ENCODE measurements at places on chromosomes 16 and 17. TPM values are rescaled to one million over a fixed set of nuclear protein-coding genes. Genes with fewer than 3 reads are reported as not detected.
A peak's percentile ranks its signal among the peaks of the same experiment; 100 is the strongest.

GRCh38 chr16:23650674-23651416 is 9.6 kb downstream of the DCTN5 start:
- no peaks in the 10 kb centered on the region for H3K27me3 ChIP-seq
- H3K27ac ChIP-seq: peak overlapping the region; percentile 51
- H3K36me3 ChIP-seq: peaks cover 60% of the 10 kb centered on the region
- DNase-seq: no peak
- H3K4me3 ChIP-seq: no peak overlapping the region

DNA sequence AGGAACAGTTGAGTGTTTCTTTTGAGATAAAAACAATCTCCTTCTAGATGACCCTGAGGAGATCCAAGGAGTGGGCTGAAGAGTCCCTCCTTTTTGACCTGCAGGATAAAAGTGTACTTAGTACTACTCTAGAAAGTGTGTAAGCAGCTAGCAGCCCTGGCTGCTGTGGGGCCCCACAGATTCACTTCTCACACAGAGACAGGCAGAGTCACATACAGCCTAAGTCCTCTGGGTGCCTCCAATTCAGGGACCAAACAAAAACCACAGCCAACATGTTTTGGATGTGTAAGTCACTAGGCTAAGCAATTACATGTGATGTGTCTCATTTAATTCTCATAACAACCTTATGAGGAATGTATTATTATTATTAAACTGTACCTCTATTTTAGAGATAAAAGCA is 97.1 kb downstream of the TMEM100 start:
- peaks cover 5% of the 10 kb centered on the region for H3K4me1 ChIP-seq
- no peaks in the 10 kb centered on the region for H3K36me3 ChIP-seq
- H3K27me3 ChIP-seq: peaks cover 7% of the 10 kb centered on the region
- no peak for DNase-seq

DNA sequence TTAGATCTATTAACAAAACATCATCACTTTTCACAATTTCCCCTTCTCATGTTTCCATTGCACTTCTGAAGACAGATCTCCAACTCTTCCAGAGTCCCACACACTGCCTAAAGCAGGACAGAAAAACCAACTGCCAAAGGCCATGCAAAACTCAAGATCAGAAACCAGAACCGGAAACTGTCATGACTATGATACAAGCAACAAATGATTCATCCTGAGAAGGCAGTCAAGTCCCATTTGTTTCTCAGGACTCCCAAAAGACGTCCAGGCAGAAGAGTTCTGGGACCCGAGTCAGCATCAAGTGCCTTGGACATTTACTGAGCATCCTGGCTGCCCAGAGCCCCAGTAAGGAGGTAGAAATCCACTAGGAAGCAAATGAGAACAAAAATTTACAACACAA is 38.8 kb downstream of the ERN1 start:
- H3K4me1 ChIP-seq: peaks cover 11% of the 10 kb centered on the region
- H3K36me3 ChIP-seq: peaks cover 1% of the 10 kb centered on the region
- no peak for DNase-seq
- no peak overlapping the region for H3K4me3 ChIP-seq

- H3K4me3 ChIP-seq: peak overlapping the region; percentile 99
- no peaks in the 10 kb centered on the region for H3K27me3 ChIP-seq
- peaks cover 66% of the 10 kb centered on the region for H3K36me3 ChIP-seq
- peak overlapping the region; percentile 96 for H3K27ac ChIP-seq
- H3K4me1 ChIP-seq: peaks cover 47% of the 10 kb centered on the region
Measured at GRCh38 chr16:72092832-72093447, 480 bp downstream of the TXNL4B start.

DNA sequence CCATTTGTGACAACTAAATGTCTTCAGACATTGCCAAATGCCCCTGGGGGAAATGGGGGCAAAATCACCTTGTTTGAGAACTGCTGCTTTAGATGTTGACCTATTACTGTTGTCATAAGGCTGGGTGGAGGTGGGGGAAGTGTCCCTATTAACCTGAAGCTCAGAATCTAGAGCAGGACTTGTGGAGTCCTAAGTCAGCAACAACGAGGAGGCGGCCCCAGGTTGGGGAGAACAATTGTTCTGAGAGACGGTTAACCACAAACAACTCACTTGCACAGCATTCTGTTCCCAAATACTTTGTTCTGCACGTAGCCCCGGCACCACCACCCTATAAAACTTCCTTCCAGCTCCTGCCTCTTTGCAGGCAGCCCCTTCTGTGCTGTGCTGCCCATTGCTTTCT is 32.5 kb downstream of the TEKT5 start:
- H3K36me3 ChIP-seq: no peaks in the 10 kb centered on the region
- peaks cover 17% of the 10 kb centered on the region for H3K27me3 ChIP-seq
- H3K27ac ChIP-seq: no peak overlapping the region
- no peak overlapping the region for H3K4me3 ChIP-seq

DNA sequence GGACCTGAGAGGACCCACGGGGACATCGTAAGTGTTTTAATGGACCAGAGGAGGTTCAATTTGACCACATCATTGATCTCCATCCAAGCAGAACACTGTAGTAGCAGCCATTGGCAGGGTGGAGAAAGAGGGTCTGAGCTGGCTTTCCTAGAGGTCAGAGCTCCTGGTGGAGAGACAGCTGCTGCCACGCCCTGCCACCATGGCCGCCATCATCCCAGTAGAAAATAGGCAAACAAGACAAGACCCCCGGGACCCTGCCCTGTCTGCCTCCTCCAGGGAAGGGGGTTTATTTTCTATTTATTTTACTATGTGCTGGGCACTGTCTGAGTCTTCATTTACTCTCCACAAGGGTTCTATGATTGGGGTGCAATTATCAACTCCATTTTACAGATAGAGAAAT is 11.4 kb upstream of the ITGA3 start:
- no peaks in the 10 kb centered on the region for H3K4me1 ChIP-seq
- H3K27ac ChIP-seq: no peak overlapping the region
- no peaks in the 10 kb centered on the region for H3K36me3 ChIP-seq
- peaks cover 43% of the 10 kb centered on the region for H3K27me3 ChIP-seq

The WFIKKN2 gene
- total RNA-seq: not detected

The CRYBA1 gene
- total RNA-seq: not detected

DNA sequence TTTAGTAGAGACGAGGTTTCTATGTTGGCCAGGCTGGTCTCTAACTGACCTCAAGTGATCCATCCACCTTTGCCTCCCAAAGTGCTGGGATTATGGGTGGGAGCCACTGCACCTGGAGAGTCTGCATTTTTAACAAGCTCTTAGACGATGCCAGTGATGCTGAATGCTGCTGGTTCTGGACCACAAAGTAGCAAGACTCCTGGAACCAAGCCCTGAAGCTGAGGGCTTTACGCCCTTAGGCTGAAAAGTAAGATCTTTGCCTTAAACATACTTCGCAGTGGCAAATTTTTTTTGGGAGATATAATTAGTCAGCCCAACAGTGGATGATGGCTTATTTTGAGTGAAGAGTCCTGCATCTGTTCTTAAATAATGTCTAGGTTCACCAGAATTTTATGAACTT is 14.0 kb downstream of the METTL9 start:
- peaks cover 53% of the 10 kb centered on the region for H3K4me1 ChIP-seq
- peaks cover 28% of the 10 kb centered on the region for H3K36me3 ChIP-seq
- H3K27ac ChIP-seq: no peak overlapping the region
- DNase-seq: no peak

- no peak overlapping the region for H3K27ac ChIP-seq
- no peak overlapping the region for H3K4me3 ChIP-seq
- no peak for DNase-seq
- H3K36me3 ChIP-seq: no peaks in the 10 kb centered on the region
- H3K4me1 ChIP-seq: no peaks in the 10 kb centered on the region
Measured at GRCh38 chr17:64686705-64687104, 24.6 kb upstream of the SMURF2 start.

GRCh38 chr17:9854255-9854654 is 28.5 kb downstream of the GLP2R start:
- no peaks in the 10 kb centered on the region for H3K4me1 ChIP-seq
- no peaks in the 10 kb centered on the region for H3K36me3 ChIP-seq
- no peak overlapping the region for H3K4me3 ChIP-seq
- H3K27me3 ChIP-seq: peaks cover 2% of the 10 kb centered on the region

The MAPT gene
- total RNA-seq: 0.18 TPM

The CCL13 gene
- total RNA-seq: not detected

The CHD9NB gene
- total RNA-seq: not detected

DNA sequence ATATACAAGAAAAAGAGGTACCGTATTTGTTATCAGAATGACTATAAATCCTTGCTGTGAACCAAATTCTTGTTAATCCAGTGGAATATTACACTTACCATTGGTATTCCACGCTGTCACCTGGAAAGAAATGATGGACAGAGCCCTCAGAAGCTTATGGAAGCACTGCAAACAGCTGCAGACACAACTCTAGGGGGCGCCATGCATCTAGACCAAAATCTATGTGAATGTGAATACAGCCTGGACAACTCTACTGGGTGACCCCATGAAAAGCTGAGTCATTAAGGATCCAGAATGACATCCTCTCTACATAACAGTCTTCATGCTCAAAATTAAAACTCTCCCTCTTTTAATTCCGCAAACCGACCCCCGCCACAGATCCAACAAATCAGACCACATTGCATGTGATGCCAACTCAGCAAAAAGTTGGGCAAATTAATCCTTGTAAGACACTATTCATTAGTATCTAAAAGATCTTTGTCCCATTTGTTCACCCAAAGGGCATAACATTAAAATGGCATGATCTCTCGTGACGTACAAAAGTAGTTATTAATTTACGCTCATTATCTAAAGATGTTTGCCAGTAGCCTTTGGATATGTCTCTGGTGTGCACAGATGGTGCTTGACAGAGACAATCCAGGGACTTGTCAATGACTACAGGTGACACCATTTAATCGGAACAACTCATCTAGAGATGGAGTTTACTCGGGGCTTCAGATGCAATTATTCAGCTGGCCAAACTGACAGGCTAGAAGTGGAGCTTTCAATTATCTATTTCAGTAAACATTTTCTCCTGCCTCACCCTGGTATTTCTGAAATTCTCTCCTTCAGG is 552.7 kb upstream of the PSMD7 start:
- no peaks in the 10 kb centered on the region for H3K36me3 ChIP-seq
- no peak for DNase-seq
- no peak overlapping the region for H3K4me3 ChIP-seq
- H3K27me3 ChIP-seq: no peaks in the 10 kb centered on the region
- no peaks in the 10 kb centered on the region for H3K4me1 ChIP-seq
- H3K27ac ChIP-seq: no peak overlapping the region

The TMEM88 gene
- total RNA-seq: 3.2 TPM

The CBFA2T3 gene
- 63.3 TPM for total RNA-seq

DNA sequence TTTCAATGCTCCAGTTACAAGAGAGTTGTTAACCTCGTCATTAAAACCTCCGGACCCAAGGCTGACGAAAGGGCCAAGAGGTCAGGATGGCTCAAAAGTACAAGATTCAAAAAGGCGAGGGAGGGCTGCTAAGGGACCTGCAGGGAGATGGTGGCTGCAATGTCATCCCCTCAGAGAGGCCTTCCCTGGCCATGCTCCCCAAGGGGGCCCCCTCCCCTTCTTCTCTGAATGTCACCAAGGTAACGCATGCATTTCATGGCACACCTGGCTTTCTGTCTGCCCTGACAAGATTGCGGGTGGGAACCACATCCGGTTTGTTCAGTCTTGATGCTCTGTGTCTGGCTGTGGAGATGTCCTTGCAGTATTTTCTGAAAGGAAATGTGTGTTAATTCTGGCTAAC is 89.9 kb downstream of the C16orf78 start:
- peak overlapping the region; percentile 66 for H3K27ac ChIP-seq
- no peak for DNase-seq
- no peaks in the 10 kb centered on the region for H3K36me3 ChIP-seq
- H3K4me1 ChIP-seq: peaks cover 26% of the 10 kb centered on the region
- peak overlapping the region; percentile 13 for H3K4me3 ChIP-seq

DNA sequence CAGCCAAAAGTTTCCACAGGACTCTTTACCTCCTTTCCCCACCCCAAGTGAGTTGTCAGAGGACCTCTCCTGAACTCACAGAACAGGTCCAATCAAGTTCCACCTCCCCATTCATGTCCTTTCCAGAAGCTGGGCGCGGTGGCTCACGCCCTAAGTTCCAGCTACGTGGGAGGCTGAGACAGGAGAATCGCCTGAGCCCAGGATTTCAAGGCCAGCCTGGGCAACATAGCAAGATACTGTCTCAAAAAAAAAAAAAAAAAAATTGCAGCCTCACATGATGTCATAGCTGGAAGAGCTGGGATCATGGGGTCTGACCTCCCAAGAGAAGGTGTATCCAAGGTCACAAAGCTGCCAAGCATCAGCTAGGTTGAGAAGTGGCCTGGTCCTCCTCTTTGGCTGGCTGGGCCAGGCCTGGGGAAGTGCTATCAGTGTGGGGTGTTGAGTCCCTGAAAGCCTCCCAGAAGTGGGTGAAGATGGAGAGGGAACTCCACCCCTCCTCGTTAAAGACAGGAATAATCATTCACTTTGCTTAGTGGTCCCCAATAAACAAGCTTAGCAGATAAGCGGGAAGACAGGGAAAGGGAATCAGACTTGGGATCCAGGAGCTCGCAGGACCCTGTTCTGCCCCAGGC is 5.5 kb upstream of the MNT start:
- DNase-seq: no peak
- H3K27me3 ChIP-seq: no peaks in the 10 kb centered on the region
- peaks cover 11% of the 10 kb centered on the region for H3K4me1 ChIP-seq
- H3K4me3 ChIP-seq: no peak overlapping the region
- peaks cover 21% of the 10 kb centered on the region for H3K36me3 ChIP-seq

DNA sequence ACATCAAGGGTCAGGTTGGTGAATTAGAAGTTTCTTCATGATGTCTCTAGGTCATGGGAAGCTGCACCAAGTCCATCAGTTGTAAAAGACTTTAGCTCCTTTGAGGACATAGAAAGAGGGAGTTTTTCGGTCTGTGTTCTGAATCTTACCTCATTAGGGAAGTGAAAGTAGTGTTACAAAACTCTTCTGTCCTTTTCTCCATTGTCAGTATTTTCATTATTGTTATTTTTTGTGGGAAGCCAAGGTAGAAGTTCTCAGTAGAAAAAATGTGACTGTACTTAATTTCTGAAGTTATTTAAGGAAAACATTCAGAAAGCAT is 24.2 kb downstream of the MAP3K3 start:
- no peak for DNase-seq
- H3K4me1 ChIP-seq: peaks cover 46% of the 10 kb centered on the region
- peak overlapping the region; percentile 3 for H3K4me3 ChIP-seq
- H3K36me3 ChIP-seq: peaks cover 19% of the 10 kb centered on the region
- H3K27me3 ChIP-seq: no peaks in the 10 kb centered on the region
- H3K27ac ChIP-seq: peak overlapping the region; percentile 90
